ENCODE measurements at places on chromosomes 5 and 9. TPM values are rescaled to one million over a fixed set of nuclear protein-coding genes. Genes with fewer than 3 reads are reported as not detected.

The IRX4 gene
- total RNA-seq: 3.5 TPM

The ENTPD2 gene
- total RNA-seq: not detected

The C5 gene
- total RNA-seq: 13.6 TPM

The TAF9 gene
- total RNA-seq: 71.3 TPM

The TOR1B gene
- 25.1 TPM for total RNA-seq

The MEIKIN gene
- total RNA-seq: 1.5 TPM

The CCDC183 gene
- 2.4 TPM for total RNA-seq

The INSYN2B gene
- not detected for total RNA-seq

The SOHLH1 gene
- not detected for total RNA-seq

The ALDOB gene
- not detected for total RNA-seq

The PCDHGC5 gene
- total RNA-seq: 0.85 TPM

The PCDHGA4 gene
- 4.0 TPM for total RNA-seq

The SCGB3A2 gene
- not detected for total RNA-seq
